ENCODE measurements at places on chromosomes 13 and 19. TPM values are rescaled to one million over a fixed set of nuclear protein-coding genes. Genes with fewer than 3 reads are reported as not detected.

C19orf67 gene
- not detected for total RNA-seq

- DNase-seq, result no peak
Measured at GRCh38 chr13:113048766-113049165, 56.8 kb upstream of the F7 start.

DNA sequence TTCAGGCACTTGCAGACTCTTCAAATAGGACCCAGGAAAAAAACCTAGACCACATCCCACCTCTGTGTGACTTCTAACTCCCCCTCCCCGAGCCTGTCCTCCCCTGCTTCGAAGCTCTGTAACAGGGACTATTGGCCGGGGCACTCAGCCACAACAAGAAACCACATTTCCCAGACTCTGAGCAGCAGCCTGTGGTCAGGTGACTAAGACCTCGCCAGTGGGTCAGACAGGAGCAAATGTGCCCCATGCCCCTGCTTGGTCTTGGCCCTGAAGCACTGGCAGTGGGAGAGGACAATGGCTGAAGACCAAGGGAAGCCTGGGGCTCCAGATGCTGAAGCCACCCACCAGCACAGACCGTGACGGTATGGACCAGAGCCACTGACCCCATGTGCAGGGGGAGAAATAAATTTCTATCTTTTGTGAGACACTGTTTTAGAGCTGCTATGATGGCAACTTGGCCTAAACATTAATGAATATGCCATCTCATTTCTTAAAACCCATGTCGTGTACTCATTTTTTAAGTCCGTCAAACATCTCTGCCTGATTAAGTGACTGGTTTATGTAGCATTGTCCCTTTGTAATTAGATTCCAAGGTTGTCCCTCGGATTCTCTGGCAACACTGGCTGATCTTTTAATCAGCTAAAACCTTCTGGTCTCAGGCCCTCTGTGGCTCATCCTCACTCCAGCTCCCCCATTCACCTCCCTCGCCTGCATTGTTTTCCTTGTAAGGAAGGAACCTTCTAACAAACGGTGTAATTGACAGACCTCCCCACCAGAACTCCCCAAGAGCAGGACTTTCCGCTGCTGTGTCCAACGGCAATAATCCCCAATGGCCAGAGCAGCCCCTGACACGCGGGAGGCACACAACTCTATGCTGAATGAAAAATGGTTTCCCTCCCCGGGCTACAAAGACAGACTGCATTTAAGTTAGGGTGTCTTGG, 98.4 kb downstream of the STK24 start:
- no peak for DNase-seq

- no peak for DNase-seq
Measured at GRCh38 chr19:44308011-44308410, 3.2 kb upstream of the ZNF235 start.
